Activated naive CD4-positive, alpha-beta T cell (primary cell): ENCODE measurements at places on chromosomes 1 and 21.

DNA sequence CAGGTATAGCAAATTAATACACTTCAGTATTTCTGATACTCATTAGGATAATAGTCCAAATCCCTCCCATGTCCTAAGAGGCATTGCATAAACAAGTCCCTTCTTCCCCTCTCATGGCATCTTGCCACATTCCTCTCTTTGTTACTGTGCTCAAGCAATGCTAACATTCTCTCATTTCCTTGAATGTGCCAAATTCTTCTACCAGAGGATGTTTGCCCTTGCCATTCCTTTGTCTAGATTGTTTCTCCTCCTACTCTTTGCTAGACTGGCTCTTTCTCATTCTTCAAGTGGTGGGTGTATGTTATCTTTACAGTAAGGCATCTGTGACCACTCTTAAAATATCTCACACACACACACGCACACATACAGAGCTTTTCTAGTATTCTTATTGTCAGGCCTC lies 621.0 kb upstream of the CXADR start:
- DNase-seq, result no peak

GRCh38 chr1:101293461-101294051 lies 56.7 kb downstream of the S1PR1 start:
- DNase-seq, result no peak

DNA sequence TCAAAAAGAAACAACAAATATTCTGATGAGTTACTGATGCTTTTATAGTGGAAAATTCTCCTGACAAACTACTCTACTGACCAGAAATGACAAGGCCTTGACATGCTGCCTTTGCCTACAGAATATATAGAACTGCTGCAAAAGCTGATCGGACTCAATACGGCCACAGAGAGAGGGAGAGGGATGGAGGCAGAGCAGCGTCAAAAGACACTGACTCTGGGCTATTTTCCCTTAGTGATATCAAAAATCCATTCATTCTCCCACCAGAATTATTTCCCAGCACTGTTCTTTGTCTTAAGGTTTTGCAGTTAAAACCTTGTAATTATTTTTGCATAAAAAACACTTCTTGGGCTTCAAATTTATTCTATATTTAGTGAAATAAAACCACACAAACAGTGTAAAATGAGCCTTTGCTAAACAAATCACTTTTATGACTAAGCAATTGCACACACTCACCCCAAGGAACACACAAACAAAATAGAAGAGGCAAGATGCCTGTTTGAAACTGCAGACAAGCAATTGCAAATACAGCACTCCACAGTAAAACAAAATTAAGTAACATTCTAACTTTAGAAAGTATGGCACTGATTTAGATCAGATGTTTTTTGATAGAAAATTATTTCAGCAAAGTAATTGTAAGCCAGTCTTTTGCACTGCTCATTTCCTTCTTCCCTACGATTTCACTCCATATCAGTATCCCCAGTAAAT lies 1036.4 kb downstream of the ADGRL2 start:
- no peak for DNase-seq

DNA sequence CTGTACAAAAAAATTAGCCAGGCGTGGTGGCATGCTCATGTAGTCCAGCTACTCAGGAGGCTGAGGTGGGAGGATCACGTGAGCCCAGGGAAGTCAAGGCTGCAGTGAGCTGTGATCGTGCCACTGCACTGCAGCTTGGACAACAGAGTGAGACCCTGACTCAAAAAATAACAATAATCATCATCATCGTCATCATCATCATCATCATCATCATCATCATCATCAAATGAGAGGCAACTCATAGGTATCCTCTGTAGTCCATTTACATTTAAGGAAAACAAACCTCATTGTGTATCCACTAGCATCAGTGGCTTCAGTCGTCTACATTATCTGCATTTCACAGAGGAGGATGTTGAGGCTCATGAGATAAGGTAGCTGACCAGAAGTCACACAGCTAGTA lies 68.8 kb upstream of the SELENON start:
- no peak for DNase-seq

DNA sequence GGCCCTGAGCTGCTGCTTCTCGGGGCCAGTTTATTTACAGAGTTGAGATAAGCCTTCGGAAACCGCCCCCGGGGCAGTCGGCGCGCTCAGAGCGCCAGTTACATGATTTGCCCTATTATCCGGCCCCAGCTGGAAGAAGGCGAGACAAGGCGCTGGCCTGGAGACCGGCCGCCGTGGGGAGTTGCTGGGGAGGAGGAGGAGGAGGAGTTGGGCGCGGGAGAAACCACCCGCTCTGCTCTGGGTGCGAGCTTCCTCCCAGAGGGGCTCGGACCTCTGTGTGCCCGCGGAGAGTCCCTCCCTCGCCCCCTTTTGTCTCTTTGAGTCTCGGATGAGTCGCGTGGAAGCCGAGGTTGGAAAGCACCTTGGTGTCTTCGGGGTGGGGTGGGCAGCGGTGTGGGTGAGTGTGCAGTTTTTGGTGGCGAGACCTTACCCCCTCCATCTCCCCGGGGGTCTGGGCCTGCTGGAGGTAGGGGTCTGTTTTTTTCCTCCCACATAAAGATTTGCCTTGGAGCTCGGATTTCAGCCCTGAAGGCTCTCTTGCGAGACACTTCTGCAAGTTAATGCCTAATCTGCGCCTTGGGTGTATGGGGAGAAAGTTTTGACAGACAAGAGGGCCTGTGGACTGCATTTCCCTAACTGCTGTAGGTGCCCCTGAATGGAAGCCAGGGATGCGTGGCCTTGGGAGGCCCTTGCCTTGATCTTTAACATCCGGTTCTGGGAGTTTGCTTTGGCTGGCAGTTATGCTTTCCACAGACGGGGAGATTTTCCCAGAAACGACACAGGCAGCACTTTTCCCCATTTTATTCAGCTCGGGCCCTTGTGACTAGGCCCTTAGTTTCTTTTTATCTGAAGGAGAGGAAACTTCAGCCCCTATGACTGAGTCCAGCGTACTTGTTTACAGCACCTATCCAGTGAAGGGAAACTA lies 80.0 kb downstream of the NDUFS5 start:
- no peak for DNase-seq

DNA sequence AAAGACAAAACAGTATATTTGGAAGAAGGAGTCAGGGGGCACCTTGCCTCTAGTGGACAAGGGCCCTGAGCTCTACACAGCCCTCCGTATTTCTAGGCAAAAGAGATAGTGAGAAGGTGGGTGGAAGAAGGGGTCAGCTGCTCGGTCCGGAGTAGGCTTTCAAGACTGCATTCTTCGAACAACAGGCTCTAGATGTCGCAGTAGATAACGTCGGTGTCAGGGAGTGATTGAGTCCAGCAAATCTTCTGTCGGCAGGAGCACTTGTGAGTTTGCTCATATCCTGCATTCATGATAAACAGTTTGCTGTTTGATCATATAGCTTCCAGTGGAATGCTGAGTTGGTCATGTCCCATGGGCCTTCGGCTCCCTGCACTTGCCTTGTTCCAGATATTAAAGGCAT lies 36.8 kb downstream of the DIPK1A start:
- DNase-seq, result no peak

- DNase-seq, result no peak
Observed at GRCh38 chr1:186775036-186775435, 53.7 kb upstream of the PLA2G4A start.

DNA sequence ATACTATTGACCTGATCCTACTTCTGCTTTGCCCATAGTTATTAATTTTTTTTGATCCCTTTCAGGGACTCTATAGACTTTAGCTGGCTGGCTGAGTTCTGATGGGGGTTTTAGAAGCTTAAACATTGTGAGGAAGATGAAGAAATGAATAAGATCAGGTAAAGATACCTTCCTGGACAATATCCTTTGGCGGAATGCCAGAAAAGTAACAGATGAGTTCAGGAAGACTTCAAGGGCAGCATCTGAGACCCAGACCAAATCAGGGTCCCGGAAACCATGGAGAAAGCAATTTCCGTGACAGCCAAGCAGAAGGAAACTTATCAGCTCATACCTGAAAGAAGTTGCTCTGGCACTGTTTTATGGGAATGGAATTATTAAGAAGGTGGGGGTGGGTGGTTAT lies 100.4 kb downstream of the XCL2 start:
- DNase-seq, result no peak
